ENCODE measurements at places on chromosomes 4 and X.

- no peak for DNase-seq
Measured at GRCh38 chr4:3405176-3405575, 36.6 kb upstream of the HGFAC start.

GRCh38 chrX:97050392-97050791, 166.7 kb downstream of the RPA4 start:
- no peak for DNase-seq

DNA sequence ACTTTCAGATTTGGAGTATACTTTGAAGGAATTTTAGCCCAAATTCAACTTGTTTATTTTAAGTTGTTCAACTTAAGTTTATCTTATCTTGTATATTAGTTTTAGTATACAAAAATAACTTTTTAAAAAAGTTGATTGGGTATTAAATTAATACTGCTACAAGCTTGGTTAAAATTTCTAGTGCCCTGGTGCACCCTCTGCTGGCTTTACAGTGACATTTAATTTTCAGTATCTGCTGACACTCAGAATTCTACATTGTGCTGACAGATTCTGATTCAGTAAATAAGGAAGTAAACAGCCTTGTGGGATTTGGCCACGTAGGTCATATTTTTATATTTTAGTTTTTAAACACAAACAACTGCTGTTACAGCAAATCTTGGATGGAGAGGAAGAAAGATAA, 2.9 kb downstream of the EDA start:
- DNase-seq: no peak

GRCh38 chr4:54574500-54574899, 83.3 kb upstream of the KIT start:
- DNase-seq: no peak

DNA sequence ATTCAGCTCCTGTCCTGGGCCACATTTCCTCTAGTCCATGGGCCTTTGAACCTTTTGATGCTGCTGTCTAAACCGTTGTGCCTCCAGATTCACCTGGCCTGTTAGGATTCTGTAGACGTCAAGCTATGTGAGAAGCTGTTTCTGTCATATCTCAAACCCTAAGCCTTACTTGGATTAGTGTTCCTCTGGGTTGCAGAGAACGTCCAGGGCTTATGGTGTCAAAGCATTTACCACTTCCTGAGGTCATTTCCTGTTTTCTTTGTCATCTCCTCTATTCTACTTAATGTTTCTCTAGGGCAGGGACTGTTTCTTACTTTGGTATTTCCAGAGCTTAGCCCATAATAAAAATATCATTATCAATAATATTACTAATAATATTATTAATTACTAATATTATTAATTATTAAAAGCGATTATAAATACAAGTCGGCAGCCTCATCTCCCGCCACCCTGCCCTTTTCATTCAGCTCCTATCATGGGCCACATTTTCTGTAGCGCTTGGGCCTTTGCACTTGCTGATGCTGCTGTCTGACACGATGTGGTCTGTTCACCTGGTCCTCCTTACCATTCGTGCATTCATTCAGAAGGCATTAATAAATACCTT, 19.1 kb downstream of the PRIMPOL start:
- no peak for DNase-seq
